Dermis blood vessel endothelial cell (primary cell): ENCODE measurements at places on chromosomes 5 and 9. TPM values are rescaled to one million over a fixed set of nuclear protein-coding genes. Genes with fewer than 3 reads are reported as not detected.

The FOXD4 gene
- 0.05 and 0.17 TPM in 2 replicates for total RNA-seq

The C5orf63 gene
- total RNA-seq = 1.5 and 1.9 TPM in 2 replicates

The PFN3 gene
- total RNA-seq = not detected in 2 replicates

The SPINK1 gene
- total RNA-seq = not detected in 2 replicates

The F2RL2 gene
- total RNA-seq = under 0.01 and 0.14 TPM in 2 replicates

The FUT7 gene
- not detected in 2 replicates for total RNA-seq

The TSSK1B gene
- not detected in 2 replicates for total RNA-seq

The TMEM171 gene
- 1.0 and 1.9 TPM in 2 replicates for total RNA-seq

The CA9 gene
- total RNA-seq = not detected in 2 replicates

The ZDHHC21 gene
- total RNA-seq = 16.7 and 17.2 TPM in 2 replicates

The CD74 gene
- total RNA-seq = 2.8 and 4.8 TPM in 2 replicates
